Effector memory CD8-positive, alpha-beta T cell (primary cell): ENCODE measurements at places on chromosomes 5 and 9.

- no peak for DNase-seq
- peaks cover under 1% of the 10 kb centered on the region for H3K36me3 ChIP-seq
- H3K4me3 ChIP-seq, result no peak overlapping the region
- H3K27ac ChIP-seq, result no peak overlapping the region
- H3K4me1 ChIP-seq, result no peaks in the 10 kb centered on the region
- peaks cover 20% of the 10 kb centered on the region for H3K27me3 ChIP-seq
Measured at GRCh38 chr9:2469681-2470221, 151.8 kb upstream of the VLDLR start.

- no peaks in the 10 kb centered on the region for H3K4me1 ChIP-seq
- no peak for DNase-seq
- H3K27ac ChIP-seq, result no peak overlapping the region
- no peak overlapping the region for H3K4me3 ChIP-seq
Measured at GRCh38 chr5:127867022-127867783, 164.0 kb downstream of the CCDC192 start.

DNA sequence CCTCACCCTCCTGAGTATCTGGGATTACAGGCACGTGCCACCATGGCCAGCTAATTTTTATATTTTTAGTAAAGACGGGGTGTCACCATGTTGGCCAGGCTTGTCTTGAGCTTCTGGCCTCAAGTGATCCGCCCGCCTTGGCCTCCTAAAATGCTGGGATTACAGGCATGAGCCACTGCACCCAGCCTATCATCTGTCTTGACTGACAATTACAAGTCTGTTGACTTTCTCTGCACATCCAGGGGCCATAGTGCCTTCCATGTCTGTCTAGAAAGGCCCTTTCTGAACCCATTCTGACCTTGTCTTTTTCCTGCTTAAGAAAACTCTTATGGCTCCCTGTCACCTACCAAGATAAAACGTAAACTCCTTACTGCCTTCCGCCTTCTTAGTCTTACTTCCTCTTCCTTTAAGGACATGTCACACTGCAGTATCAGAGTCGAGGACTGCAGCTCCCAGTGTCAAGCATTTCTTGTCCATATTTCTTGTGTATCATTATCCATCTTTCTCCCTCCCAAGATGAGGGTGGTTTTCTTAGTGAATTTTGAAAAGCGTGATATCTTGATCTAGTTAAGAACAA, 49.9 kb upstream of the SHB start:
- peaks cover 55% of the 10 kb centered on the region for H3K27me3 ChIP-seq
- no peaks in the 10 kb centered on the region for H3K36me3 ChIP-seq
- no peak overlapping the region for H3K4me3 ChIP-seq

GRCh38 chr5:14557203-14557770, 24.3 kb upstream of the OTULINL start:
- peaks cover 14% of the 10 kb centered on the region for H3K4me1 ChIP-seq
- no peak overlapping the region for H3K4me3 ChIP-seq
- no peak overlapping the region for H3K27ac ChIP-seq
- H3K27me3 ChIP-seq, result peaks cover 24% of the 10 kb centered on the region
- no peak for DNase-seq

GRCh38 chr5:132854301-132854700, 12.0 kb downstream of the GDF9 start:
- H3K4me3 ChIP-seq, result no peak overlapping the region
- no peak overlapping the region for H3K27ac ChIP-seq
- no peak for DNase-seq
- peaks cover 26% of the 10 kb centered on the region for H3K27me3 ChIP-seq

DNA sequence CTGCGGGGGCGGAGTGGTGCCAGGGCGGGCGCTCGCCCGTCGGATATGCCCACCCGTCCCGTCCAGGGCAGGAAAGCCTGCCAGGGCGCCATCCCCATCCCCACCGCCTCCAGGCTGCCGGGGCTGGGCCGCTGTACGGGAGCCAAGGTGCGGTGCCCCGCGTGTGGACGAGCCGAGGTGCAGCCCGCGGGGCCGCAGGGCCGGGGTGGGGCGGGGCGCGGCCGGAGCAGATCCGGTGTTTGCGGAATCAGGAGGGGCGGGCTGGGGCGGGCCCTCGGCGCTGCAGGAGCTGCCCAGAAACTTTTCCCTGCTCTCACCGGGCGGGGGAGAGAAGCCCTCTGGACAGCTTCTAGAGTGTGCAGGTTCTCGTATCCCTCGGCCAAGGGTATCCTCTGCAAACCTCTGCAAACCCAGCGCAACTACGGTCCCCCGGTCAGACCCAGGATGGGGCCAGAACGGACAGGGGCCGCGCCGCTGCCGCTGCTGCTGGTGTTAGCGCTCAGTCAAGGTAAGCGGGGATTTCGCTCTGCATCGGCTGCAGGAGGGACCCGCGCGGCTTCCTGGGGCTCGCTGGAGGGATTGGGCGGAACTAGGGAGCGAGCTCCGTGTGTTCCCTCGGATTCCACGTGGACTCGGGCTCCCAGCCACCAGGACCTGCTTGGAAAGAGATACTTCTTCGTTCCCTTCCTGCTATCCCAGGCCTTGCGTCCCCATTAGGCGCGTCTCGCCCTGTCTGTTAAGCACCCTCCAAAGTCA, at the start of gene ITGA2:
Gene ITGA2, plus strand, starts transcription at position 328 of the 756 bp plus-strand sequence. Its CDS starts 117 bp downstream, at position 445.
- H3K4me3 ChIP-seq, result peak within 1 kb of the TSS; percentile 70
- peaks cover 41% of the 10 kb centered on the region for H3K27me3 ChIP-seq
- no peaks in the 10 kb centered on the region for H3K4me1 ChIP-seq
- DNase-seq, result peak; percentile 8
- no peak within 1 kb of the TSS for H3K27ac ChIP-seq

DNA sequence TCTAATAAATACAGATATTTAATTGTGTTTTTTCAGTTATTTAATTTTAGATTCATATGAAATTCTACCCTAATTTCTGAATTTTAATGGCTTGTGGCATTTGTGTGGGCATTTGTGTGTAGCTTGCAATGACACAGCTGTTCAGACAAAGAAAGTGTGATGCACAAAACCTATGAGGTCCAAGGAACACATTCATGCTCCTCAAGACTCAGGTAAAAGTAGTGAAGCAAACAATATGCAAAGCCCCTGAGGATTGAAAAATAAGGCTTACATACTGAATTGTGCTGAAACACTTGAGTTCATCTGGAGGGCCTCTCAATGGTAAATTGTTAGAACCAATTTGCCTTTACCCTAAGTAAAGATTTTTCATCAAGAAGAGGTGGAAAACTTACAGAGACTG, 28.1 kb downstream of the IL7R start:
- DNase-seq, result no peak
- no peaks in the 10 kb centered on the region for H3K27me3 ChIP-seq
- peaks cover 21% of the 10 kb centered on the region for H3K4me1 ChIP-seq

- no peak for DNase-seq
- no peak overlapping the region for H3K4me3 ChIP-seq
- H3K4me1 ChIP-seq, result peaks cover 19% of the 10 kb centered on the region
- no peaks in the 10 kb centered on the region for H3K27me3 ChIP-seq
- no peak overlapping the region for H3K27ac ChIP-seq
Measured at GRCh38 chr5:133029416-133029815, 3.1 kb upstream of the ZCCHC10 start.

GRCh38 chr9:94857791-94858190, 131.3 kb downstream of the AOPEP start:
- no peaks in the 10 kb centered on the region for H3K27me3 ChIP-seq
- peak overlapping the region; percentile 78 for H3K27ac ChIP-seq
- peaks cover 12% of the 10 kb centered on the region for H3K36me3 ChIP-seq

DNA sequence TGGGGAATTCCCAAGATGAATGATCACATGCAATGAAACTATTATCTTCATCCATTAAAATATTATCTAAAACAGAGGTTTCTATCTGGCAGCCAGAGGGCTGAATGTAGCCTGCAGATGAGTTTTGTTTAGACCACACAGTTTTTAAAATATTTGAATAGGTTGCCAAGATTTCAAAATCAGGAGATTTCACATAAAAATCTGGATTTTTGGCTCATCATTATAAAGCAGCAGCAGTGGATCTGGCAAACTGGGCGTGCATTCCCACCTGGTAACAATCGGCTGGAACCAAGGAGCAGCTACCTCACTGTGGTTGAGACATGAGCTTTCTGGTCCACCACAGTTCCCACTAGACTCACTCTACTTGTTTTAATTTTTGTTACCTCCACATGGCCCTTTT, 155.1 kb downstream of the BNC2 start:
- no peak overlapping the region for H3K27ac ChIP-seq
- H3K4me1 ChIP-seq, result no peaks in the 10 kb centered on the region
- H3K4me3 ChIP-seq, result no peak overlapping the region
- DNase-seq, result no peak

GRCh38 chr5:134798468-134798867, 39.9 kb downstream of the DDX46 start:
- peaks cover 75% of the 10 kb centered on the region for H3K36me3 ChIP-seq
- peak overlapping the region; percentile 65 for H3K27ac ChIP-seq
- no peaks in the 10 kb centered on the region for H3K27me3 ChIP-seq
- H3K4me3 ChIP-seq, result no peak overlapping the region
- no peaks in the 10 kb centered on the region for H3K4me1 ChIP-seq
- DNase-seq, result no peak

DNA sequence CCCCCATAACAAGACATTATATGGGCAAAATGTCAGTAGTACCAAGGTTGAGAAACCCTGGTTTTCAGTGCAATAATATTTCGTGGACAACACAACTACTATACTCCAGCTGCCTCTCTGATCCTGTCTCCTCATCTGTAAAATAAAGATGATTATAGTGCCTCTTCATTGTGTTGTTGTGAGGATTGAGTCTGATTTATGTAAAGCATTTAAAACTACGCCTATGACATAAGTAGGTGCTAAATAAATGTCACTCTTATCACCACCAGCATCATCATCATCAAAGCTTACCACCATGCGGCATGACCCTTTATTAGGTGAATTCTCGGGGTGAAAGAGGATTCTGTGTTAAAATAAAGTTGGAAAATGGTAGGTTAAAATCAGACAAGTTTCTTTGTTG, 67.8 kb upstream of the IFNE start:
- peaks cover 41% of the 10 kb centered on the region for H3K27me3 ChIP-seq
- DNase-seq, result no peak
- H3K4me3 ChIP-seq, result no peak overlapping the region

DNA sequence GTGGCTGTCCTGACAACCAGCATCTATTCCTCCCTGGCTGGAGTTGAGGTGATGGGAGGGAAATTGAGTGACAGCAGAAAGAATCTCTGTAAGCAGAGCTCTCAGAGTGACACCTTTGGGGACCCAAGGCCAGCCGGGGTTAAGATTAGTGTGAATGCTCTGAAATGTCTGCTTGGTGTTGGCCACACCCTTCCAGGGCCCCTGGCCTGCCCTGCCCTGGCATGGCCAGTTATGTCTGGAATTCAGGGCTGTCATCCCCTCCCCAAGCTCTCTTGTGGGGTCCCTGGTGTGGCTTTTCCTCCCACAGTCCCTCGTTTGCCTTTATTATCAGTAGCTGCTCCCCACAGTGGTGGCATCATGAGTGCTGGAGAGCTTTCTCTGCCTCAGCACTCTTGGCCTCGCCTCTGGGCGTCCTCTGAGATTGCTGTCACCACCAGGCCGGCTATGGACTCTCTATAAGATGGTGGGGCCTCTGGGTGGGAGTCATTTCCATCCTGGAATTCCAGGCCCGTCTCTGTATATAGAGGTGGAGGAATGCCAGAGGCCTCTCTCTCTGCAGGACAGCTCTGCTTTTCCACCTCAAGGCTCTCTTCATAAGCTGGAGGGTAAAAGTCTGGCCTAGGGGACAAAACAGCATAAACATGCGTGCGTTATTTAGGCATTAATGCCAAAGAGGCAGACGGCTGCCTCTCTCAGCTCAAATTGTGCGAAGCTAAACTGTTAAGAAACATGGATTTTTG, 3.6 kb downstream of the TMEM252 start:
- H3K27ac ChIP-seq, result no peak overlapping the region
- no peak overlapping the region for H3K4me3 ChIP-seq
- H3K36me3 ChIP-seq, result no peaks in the 10 kb centered on the region
- peaks cover 5% of the 10 kb centered on the region for H3K27me3 ChIP-seq
- H3K4me1 ChIP-seq, result no peaks in the 10 kb centered on the region

DNA sequence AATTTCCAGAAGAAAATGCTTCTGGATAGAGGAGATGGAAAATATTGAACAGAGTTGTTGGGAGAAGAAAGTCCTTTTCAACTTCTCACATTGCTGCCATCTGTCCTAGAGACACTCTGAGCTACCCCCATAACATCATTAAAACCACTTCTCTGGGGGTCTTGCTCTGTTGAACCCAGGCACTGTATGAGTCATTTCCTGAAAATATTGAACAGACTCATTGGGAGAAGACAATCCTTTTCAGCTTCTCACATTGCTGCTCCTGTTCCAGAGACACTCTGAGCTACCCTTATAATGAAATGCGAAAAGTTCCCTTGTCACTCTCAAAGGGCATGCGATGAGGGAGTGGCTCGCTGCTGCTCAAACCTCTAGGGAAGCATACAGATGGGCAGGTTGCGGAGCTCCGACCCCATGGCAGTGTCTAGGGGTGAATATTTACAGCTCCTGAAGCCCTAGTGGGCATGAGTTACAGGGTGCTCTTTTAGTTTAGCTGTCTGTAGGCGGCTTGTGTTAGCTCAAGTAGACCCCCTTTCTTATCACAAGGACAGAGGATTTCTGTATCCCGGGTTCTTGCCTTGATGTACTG, 90.7 kb downstream of the CDKN2A start:
- no peaks in the 10 kb centered on the region for H3K4me1 ChIP-seq
- no peak for DNase-seq
- no peak overlapping the region for H3K27ac ChIP-seq
- no peak overlapping the region for H3K4me3 ChIP-seq

- no peak overlapping the region for H3K4me3 ChIP-seq
- no peak for DNase-seq
- no peaks in the 10 kb centered on the region for H3K4me1 ChIP-seq
Measured at GRCh38 chr9:72955571-72955970, 2.7 kb upstream of the ALDH1A1 start.

DNA sequence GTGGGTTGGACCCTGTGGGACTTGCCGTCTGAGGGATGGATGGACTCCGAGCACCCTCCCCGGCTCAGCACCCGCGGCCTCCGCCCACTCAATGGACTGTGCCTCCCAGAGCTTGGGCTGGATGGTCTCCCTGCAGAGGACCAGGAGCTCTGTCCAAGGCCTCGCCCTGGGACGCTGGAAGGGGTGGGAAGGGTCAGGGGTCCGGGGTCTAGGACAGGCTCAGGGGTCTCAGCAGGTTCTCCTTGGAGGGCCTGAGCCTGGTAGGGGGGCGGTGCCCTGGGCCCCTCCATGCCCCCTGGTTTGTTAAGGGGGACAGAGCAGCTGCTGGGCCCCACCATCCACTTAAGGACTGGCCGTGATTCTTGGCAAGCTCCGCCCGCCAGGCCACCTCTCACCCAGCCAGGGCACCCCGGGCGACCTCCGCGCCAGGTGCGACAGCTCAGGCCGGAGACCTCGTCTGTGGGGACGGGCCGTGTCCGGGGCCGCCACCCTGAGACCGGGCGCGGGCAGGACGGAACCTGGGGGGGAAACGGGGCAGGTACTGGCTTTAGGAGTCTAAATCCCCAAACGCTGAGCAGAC, 29.2 kb downstream of the EXOC3 start:
- peak overlapping the region; percentile 82 for H3K27ac ChIP-seq
- peaks cover 7% of the 10 kb centered on the region for H3K27me3 ChIP-seq

GRCh38 chr5:123538670-123539459, 26.9 kb downstream of the CSNK1G3 start:
- no peak overlapping the region for H3K27ac ChIP-seq
- DNase-seq, result no peak
- peaks cover 6% of the 10 kb centered on the region for H3K36me3 ChIP-seq
- H3K27me3 ChIP-seq, result no peaks in the 10 kb centered on the region
- peaks cover 25% of the 10 kb centered on the region for H3K4me1 ChIP-seq
- no peak overlapping the region for H3K4me3 ChIP-seq

GRCh38 chr5:90022002-90022710, 387.4 kb downstream of the CETN3 start:
- no peaks in the 10 kb centered on the region for H3K36me3 ChIP-seq
- H3K4me3 ChIP-seq, result no peak overlapping the region
- no peaks in the 10 kb centered on the region for H3K4me1 ChIP-seq
- H3K27ac ChIP-seq, result no peak overlapping the region
